ENCODE measurements at places on chromosomes 16 and 17.
A peak's percentile ranks its signal among the peaks of the same experiment; 100 is the strongest.

GRCh38 chr17:50051082-50051576 lies 4.8 kb upstream of the ITGA3 start:
- DNase-seq: no peak

- DNase-seq: no peak
These were observed 10.5 kb downstream of the TBC1D16 start for GRCh38 chr17:80025140-80025539.

DNA sequence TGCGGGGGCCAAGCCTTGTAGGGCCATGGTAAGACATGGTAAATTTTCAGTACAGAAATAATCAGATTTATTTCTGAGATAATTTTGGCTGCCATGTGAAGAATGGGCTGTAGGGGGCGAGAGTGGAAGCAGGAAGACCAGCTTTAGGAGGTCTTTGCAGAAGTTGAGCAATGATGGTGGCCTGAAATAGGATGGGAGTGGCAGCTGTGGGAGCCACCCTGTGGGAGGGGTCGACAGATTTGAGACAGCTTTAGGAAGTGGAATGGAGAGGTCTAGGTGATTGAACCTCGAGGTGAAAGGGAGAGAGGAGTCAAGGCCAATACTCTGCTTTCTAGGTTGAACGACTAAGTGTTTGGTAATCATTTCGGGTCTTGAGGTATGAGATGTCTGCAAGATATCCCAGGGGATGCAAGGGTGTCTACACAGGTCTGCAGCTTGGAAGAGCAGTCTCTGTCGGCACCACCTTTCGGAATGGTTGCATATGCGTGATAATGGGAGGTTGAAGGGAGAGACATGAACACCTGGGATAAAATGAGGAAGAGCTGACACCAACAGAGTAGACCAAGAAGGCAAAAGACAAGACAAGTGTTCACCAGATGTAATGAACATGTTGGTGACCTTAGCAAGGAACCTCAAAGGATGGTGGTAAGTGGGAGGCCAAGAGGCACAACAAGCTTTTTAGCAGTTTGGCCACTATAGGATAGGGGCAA lies 4.2 kb upstream of the ATXN7L3 start:
- DNase-seq: peak; percentile 39

DNA sequence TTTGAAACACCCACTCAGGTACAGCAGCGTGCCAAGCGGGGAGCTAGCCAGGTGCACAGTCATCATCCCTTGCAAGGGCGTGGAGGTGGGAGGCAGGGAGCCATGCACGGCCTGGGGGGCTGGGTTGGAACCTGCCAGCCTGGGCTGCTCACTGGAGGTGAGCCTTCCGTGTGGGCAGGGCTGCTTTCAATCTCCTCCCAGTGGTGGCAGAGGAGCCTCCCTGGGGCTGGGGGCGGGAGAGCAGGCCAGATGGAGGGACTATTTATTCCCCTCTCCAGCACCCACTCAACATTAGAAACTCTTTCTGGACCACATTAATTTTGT lies 90.3 kb downstream of the KATNIP start:
- no peak for DNase-seq

DNA sequence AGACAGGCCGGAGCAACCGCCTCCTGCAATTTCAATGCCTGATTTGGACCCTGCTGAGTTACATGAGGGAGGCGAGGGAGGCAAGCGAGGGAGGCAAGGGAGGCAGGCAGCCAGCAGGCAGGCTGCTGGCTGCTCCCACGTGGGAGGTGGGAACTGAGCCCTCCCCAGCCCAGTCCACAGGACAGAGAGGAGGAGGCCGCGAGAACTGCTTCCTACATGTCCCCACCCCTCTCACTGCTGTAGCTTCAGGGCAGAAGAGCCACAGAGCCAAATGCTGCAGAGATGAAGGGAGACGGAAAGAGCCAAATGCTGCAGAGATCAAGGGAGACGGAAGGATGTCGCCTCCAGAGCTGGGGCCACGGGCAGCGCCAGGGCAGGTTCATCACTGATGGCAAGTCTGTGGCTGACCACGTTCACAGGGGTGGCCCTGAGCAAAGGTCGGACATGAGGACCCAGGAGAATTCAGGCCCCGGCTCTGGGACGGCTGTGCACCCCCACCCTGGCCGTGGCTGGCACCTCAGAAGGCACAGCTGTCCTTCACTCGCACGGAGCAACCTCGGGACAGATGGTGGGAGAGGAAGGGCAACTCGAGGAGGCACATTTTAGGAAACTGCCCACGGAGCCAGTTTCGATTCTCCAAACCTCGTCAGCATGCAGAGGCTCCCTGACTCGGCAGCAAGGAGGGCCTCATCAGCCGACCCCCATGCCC lies 21.5 kb downstream of the RPH3AL start:
- DNase-seq: no peak

- no peak for DNase-seq
These were observed 83.8 kb downstream of the NETO2 start for GRCh38 chr16:47059991-47060390.

- DNase-seq: no peak
These were observed 113.1 kb downstream of the SHISA9 start for GRCh38 chr16:13014476-13014875.

- DNase-seq: no peak
These were observed 6.0 kb downstream of the SLFN14 start for GRCh38 chr17:35554668-35555067.

DNA sequence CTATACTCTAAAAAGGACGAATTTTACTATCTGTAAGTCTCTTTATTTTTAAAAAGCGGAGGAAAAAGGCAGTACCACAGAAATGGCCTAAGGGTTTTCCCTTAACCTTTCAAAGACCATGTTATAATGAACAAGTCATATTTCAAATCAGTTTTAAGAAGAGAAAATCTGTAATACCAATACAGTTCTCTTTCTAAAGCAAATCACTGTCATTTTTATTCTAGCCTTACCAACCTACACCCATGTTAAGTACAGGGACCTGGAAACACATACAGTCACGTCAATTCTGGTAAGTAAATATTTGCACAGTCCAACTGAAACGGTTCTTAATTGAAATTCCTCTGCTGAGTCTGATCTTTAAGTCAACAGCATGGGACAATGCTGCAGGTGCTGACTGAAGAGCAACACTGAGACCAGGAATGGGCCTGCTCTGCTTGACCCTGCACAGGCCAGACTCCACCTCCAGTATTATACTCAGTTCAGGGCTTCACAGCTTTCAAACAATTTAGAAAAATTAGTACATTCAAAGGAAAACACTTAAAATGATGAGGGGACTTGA lies 20.2 kb downstream of the MBTPS1 start:
- DNase-seq: no peak

GRCh38 chr16:66728117-66728787 lies 23.2 kb downstream of the DYNC1LI2 start:
- no peak for DNase-seq

GRCh38 chr16:47712276-47713224 lies 251.4 kb downstream of the PHKB start:
- DNase-seq: no peak

- DNase-seq: no peak
These were observed 1.6 kb downstream of the XYLT1 start for GRCh38 chr16:17469011-17469740.

- DNase-seq: no peak
These were observed 2.1 kb downstream of the ZNF764 start for GRCh38 chr16:30556125-30556473.

- no peak for DNase-seq
These were observed 4.3 kb upstream of the ALDH3A1 start for GRCh38 chr17:19752216-19753050.

- DNase-seq: no peak
These were observed 67.0 kb downstream of the CACNG1 start for GRCh38 chr17:67111327-67111726.

DNA sequence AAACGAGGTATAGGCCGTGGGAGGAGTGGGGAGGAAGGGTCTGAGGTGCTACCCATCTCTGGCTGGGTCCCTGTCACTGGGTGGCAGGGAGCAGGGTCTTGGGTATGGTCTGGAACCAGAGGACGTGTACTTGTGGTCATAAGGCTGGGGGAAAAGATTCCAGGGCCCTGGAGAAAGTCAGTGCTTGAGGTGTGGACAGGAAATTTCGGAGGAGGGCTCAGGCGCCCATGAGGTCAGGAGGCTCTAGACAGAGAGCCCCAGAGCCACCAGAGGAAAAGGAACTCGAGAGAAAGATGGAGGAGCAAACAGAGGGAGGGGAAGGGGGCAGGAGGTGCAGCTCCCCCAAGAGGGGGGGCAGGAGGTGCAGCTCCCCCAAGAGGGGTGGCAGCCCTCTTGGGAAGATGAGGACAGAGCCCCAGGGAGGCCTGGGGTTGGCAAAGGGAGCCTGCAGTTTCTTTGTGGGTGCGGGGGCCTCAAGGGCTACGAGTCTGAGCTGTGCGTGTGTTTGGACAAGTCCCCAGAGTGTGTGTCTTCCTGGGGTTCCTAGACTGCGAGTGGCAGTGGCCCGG lies 683 bp upstream of the SLC7A6 start:
- DNase-seq: no peak

DNA sequence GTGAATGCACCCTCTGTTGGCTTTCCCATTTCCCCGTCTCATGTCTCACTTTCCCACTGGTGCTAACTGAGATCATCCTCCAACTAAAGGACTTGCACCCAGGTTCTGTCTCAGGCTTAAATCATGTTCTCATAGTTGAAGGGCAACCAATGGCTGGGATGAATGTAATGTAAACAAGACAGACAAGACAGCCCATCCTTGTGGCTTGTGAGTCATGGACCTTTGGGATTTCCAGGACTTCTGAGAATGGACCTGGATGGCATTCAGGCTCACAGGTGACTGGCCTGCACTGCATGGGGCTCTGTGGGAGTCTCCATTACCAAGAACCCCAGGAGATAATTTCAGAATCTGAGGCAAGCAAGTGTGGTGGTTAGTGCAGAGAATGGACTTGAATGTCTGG lies 347.5 kb downstream of the HAPSTR1 start:
- no peak for DNase-seq

GRCh38 chr16:46972429-46973206 lies 856 bp downstream of the DNAJA2 start:
- DNase-seq: peak; percentile 26

GRCh38 chr16:80947708-80948625 lies 58.7 kb downstream of the CMC2 start:
- DNase-seq: no peak

- no peak for DNase-seq
These were observed 80.3 kb upstream of the ZNF750 start for GRCh38 chr17:82920150-82920549.

GRCh38 chr16:46853713-46854443 lies 22.9 kb upstream of the C16orf87 start:
- peak; percentile 67 for DNase-seq

All from neuronal stem cell (in vitro differentiated cells).